Ascending aorta (tissue), 2 donors: ENCODE measurements at places on chromosomes 6 and 20.

GRCh38 chr6:11744753-11745152 lies 33.9 kb downstream of the ADTRP start:
- peak; percentile 83 for DNase-seq

- DNase-seq = no peak
Observed at GRCh38 chr6:147382945-147383554, 125.4 kb upstream of the SAMD5 start.

GRCh38 chr6:39929733-39930461 lies 4.4 kb downstream of the MOCS1 start:
- no peak for DNase-seq

- DNase-seq = no peak
Observed at GRCh38 chr6:32173051-32173727, 2.7 kb downstream of the AGPAT1 start.

DNA sequence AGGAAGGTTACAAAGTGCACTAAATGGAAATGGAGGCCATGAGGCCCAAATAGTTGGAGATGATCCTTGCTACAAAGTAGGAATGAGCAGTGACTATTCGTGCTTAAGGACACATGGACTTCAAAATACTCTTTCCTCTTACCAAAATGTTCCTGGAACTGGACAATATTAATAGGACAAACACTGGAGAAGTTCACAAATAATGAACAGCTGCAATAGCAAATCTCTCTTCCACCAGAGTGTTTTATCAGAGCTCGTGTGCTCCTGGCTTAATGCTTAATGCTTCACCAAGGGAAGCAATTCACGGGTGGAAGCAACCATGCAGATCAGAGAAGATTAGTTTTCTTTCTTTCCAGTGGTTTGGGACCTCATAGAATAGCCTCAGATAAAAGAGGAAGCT lies 435.4 kb downstream of the BCKDHB start:
- no peak for DNase-seq

DNA sequence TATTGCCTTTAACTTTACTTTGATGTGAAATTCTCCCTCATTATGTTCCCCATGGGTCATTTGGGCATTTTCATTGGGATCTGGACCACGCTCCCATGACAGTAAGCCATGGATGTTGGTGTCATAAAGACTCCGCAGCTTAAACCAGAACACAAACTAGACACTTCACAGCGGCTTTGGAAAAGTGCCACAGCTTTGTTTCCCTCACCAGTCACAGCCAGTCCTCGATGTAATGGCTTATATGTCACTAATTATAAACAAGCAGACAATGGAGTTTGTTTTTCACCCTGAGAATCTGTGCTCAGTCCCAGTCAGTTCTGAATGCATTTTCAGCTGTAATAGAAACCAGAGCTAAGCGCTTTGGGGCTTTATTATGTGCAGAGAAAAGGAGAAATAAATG lies 23.2 kb upstream of the DAAM2 start:
- no peak for DNase-seq

GRCh38 chr6:95725344-95725743 lies 148.0 kb downstream of the MANEA start:
- no peak for DNase-seq

GRCh38 chr6:30883685-30884520 lies at the start of gene DDR1:
TSS of gene DDR1 (plus strand) at chr6:30884519. CDS start at chr6:30888730, 4,211 bp downstream.
- DNase-seq = peak; percentile 81

DNA sequence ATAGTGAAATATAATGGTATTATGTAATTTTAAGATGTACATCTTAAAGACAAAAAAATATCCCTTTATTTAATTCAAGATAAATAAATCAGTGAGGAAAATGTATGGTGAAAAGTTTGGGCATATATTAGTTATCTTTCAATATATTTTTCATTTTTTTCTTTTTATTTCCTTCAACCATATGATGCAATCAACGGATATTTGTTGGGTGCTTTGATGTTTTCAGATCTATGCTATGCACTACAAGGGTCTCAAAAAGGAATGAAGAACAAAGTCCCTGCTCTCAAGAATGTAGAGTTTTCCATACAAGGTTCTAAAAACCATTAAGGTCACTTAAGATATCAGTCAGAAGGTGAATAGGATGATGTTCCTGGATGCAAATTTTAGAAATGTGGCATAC lies 258.0 kb downstream of the KHDC1L start:
- no peak for DNase-seq

- no peak for DNase-seq
Observed at GRCh38 chr20:23065266-23066201, 16.1 kb upstream of the THBD start.

DNA sequence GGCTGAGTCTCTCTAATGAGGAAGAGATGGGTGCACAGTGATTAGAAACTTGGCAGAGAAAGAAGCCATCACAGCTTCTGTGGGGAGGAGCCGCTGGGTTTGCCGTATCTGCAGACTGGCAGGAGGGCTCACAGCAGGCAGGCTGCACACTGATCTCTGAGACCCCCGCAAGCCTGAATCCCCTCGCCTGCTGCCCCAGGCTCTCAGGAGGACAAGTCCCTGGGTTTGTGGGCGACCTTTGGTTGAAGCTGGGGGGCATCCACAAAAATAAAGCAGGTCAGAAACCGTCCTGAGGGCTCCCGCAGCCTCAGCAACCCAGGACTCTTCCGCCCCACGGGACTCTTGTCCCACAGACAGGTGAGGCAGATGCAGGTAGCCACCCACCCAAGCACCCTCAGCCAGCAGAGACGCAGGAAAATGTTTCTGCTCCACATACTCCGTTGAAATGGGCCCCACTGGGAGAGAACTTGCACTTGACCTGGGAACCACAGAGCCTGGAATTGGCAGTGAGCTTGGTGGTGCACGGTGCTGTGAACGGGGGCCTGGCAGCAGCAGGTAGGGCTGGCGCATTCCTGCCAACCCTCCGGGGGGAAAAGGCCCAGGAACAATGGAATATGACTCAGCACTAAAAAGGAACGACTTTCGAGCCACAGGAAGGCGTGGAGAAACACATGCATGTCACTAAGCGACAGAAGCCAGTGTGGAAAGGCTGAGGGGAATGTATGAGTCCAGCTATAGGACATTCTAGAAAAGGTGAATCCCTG lies 89.9 kb downstream of the YTHDF1 start:
- DNase-seq = peak; percentile 25

GRCh38 chr6:149244105-149244504 lies 73.4 kb upstream of the TAB2 start:
- DNase-seq = no peak

- no peak for DNase-seq
Observed at GRCh38 chr6:36933102-36933501, 21.4 kb upstream of the PI16 start.

DNA sequence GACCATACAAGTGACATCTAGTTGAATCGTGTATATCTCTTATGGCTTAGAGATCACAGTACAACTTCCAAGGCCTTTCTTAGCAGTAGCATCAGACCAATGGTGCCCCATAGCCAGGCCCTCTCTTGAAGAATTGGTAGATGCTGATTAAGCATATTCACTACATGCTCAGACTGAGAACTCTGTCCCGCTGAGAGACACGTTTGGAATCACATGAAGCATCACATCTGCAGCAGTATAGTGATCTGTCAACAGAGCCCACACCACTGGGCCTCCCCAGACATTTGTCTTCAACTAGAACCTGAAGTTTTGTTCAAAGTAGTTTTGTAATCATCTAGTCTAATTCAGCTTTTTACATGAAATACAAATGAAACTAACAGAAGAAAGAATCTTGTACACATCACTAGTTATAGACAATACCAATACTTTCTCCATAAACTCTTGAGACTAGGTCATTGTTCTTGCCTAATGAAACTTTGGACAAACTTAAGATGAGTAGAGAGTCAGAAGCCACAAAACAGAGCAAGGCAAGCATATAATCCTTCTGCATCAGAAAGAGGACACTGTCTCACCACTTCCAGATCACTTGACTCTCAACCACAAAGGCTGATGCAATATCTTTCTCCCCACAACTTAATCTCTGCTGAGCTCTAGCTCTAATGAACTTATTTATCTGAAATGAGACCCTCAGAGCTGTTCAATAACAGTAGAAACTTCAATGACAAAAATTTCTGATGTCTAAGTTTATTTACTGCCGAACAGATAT lies 182.7 kb downstream of the TBX18 start:
- DNase-seq = no peak

- DNase-seq = no peak
Observed at GRCh38 chr6:13472099-13472498, 15.3 kb downstream of the GFOD1 start.

DNA sequence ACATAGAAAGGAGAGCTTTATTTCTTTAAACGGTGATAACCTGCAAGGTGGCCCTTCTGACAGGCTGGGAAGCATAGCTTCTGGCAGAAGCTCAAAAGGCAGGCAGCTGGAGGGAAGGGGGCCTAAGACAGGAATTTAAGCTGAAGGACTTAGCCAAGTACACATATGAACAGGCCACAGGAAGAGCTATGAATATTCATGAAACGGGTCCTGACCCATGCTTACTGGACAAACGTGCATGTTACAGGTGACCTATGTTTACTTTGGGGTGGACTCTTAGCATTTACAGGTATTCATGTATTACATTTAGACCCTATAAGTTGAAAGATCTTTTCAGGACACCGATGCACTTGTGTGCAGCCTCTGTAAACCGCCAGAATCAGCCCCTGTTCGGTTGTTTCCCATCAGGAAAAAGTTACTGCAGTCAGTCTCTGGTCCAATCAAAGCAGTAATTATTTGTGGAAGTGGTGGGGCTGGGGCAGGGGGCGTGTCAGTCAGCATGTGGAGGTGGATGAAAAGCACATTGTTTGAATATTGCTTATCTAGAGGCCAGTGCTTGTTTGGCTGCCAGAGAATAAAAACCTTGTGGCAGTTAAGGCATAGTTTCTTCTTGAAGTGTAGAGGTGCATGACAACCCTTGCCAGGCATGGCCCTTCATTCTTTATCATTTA lies 2.9 kb upstream of the GZF1 start:
- no peak for DNase-seq

DNA sequence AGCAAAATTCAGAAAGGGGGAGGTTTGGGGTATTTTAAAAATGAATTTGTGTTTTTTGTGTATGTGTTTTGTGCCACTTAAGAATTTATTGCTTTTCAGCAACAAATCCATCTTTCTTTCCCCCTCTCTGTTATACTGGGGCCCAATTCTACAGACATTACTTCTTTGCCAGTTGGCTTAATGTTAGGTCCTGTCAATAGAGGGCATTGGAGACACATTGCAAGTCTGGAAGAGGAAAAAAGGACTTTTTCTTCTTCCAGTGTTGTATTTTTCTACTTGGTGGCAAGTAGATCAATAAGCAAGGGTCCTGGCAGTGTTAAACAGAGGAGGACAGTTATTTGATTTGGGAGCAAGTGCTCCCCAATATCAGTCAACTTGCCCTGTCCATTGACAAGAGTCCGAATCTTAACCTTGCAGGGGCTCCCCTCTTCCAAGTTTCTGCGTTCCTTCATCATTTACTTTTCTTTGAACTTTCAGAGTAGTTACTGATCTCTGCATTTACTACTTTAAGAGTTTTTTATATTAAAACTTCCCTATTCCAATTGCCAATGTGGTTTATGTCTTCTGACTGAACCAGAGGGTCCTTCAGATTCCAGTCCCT lies 23.4 kb downstream of the SCML4 start:
- DNase-seq = no peak

GRCh38 chr6:72643214-72643613 lies 21.4 kb downstream of the KCNQ5 start:
- DNase-seq = no peak

GRCh38 chr20:63029358-63030121 lies 22.8 kb upstream of the BHLHE23 start:
- no peak for DNase-seq

- no peak for DNase-seq
Observed at GRCh38 chr6:4568138-4568537, 208.1 kb upstream of the CDYL start.

DNA sequence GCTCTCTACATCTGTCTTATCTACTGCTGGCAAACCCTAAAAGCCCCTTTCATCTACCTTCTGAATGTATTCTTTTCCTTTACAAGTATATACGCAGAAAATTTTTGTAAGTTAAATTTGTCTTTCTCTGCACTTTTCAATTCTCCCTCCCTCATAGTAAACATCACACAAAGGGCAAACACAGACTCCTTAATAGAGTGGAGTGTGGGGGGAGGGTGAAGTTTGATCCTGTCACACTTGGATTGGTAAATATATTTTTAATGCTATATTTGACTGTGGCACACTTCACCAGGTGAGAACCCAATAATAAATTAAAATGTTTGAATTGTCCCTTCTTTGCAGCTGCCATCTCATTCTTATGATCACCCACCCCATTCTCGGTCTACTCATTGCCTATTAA lies 33.2 kb upstream of the PAQR8 start:
- DNase-seq = no peak

- no peak for DNase-seq
Observed at GRCh38 chr6:152026291-152026690, 218.8 kb downstream of the ESR1 start.

DNA sequence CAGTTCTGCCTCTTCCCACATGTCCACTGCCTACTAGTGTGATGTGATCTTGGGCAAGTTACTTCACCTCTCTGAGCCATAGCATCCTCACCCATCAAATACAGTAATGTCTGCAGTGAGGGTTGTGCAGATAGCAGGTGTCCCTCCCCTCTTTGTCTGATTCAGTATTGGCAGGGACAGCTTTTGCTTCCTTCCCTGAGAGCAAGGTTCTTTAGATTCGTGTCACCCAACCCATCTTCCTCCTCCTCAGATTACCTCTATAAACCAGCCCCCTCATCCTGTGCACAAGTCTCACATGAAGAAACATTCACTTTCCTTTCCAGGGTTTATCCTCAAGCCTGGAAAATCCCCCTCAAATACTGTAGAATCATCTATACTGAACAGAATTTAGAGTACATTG lies 15.4 kb downstream of the ACTR5 start:
- no peak for DNase-seq

DNA sequence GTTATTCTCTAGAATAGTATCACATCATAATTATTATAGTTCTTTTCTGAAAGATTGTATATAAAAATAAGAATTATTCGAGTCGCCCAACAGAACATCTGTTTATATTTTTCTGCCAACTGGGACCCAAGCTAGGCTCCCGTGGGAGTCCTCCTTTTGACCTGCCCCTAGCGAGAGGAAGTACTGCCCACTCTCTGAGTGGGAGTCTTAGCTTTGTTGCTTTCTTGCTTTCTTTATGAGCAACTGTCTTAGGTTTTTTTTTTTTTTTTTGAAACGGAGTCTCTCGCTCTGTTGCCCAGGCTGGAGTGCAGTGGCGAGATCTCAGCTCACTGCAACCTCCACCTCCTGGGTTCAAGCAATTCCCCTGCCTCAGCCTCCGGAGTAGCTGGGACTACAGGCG lies 202.0 kb upstream of the ZNF184 start:
- no peak for DNase-seq

GRCh38 chr6:50112981-50113857 lies 63.5 kb upstream of the DEFB112 start:
- DNase-seq = no peak

- DNase-seq = no peak
Observed at GRCh38 chr20:63151554-63152321, 64.2 kb downstream of the YTHDF1 start.

- no peak for DNase-seq
Observed at GRCh38 chr6:51893366-51893765, 194.0 kb downstream of the PKHD1 start.

- no peak for DNase-seq
Observed at GRCh38 chr20:44052166-44052565, 134.8 kb downstream of the JPH2 start.

GRCh38 chr20:24762371-24762770 lies 186.7 kb upstream of the CST7 start:
- peak; percentile 52 for DNase-seq
